HEK293T (cell line): ENCODE measurements at places on chromosomes 16 and 17.
A peak's percentile ranks its signal among the peaks of the same experiment; 100 is the strongest.

DNA sequence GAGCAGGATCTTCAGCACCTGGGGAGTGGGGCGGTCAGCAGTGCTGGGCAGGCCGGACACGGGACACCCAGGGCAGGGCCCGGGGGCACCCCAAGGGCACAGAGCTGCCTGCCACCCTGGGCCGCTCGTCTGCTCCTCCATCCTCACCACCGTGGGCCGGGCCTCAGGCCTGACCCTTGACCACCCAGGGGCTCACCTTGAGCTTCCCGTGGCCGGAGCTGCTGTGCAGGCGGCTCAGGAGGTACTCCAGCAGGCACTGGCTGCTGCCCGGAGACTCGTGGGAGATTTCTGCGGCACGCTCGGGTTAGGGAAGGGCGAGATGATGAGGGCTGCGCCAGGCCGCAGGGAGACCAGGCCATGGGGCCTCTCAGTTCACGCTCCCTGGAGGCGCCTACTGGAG lies 2.1 kb downstream of the TEPSIN start:
- DNase-seq = no peak

- peak; percentile 90 for DNase-seq
Measured at GRCh38 chr17:2749784-2750181, 331 bp upstream of the CCDC92B start.

- DNase-seq = no peak
Measured at GRCh38 chr16:50669741-50670140, 11.4 kb downstream of the SNX20 start.

- no peak for DNase-seq
Measured at GRCh38 chr16:11114366-11115164, 141.4 kb downstream of the SOCS1 start.

GRCh38 chr17:78993241-78993956 lies 13.7 kb upstream of the LGALS3BP start:
- DNase-seq = peak; percentile 83

GRCh38 chr17:76893623-76894334 lies 25.6 kb downstream of the MGAT5B start:
- DNase-seq = no peak

- no peak for DNase-seq
Measured at GRCh38 chr17:80738020-80738808, 193.6 kb downstream of the RPTOR start.

DNA sequence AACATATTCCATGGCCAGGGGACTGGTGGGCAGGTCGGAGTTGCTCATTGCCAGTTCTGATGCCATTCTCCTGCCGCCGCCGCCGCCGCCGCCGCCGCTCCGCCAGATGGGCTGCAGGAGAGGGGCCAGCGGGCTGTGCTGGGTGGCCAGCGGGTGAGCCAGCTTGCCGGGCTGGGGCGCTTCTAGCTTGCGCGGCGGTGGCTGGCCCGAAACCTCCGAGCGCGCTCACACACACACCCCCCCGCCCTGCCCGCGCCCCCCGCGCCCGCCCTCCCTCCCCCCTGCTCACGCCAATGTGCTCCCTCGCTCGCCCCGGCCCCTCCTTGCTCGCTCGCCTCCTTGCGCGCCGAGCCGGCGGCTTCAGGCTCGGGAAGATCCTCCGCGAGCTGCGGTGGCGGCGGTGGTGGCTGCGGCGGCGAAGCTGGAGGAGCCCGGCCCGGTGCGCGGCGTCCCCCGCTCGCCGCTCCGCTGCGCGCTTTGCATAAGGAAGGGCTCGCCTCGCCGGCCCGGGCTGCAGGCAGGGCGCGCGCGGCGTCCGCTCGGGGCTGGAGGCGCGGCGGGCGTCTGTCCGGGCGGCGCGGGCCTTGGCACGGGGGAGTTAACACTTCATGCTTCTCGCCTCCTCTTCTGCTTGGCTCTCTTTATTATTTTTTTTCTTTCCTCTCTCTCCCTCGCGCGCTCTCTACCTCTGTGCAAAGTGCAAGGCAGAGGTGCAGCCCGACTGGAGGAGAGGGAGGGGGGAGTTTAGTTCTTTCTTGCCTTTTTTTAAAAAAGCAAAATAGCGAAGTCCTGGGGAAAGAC lies 500 bp downstream of the MAF start:
- no peak for DNase-seq

DNA sequence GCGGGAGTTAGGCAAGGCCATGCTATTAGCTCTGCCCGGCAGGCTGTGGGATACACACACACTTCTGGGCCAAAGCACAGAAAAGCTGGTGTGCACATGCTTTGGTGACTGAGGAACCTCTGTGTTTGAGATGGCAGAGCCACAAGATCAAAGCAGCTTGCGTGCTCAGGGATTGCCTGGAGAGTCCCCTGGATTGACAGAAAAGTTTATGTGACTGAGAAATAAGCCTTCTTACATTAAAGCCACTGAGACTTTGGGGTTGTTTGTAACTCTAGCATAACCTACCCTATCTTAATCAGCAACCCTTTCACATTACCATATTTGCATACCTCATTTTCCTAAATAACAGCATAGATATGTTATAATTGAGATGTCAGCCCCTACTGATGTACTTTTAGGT lies 69.3 kb downstream of the MYO1D start:
- no peak for DNase-seq

- DNase-seq = no peak
Measured at GRCh38 chr16:4803898-4804762, 1.7 kb upstream of the ROGDI start.

DNA sequence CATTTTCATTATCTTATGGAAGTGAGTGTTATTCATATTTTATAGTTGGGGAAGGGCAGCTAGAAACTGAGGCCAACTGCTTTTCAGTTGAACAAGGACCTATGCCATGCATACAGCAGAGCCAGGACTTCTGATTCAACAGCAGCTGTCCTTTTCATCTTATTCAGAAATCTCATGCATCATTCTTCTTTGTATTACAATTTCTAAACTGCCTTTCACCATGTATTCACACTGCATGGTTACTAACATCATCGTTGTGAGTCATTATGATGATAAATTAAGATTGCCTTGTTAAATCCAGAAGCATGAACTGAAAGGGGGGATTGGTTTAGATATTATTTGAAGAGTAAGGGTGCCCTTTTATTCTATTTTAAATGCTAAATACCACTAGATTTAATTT lies 1470.1 kb upstream of the GOT2 start:
- DNase-seq = no peak

DNA sequence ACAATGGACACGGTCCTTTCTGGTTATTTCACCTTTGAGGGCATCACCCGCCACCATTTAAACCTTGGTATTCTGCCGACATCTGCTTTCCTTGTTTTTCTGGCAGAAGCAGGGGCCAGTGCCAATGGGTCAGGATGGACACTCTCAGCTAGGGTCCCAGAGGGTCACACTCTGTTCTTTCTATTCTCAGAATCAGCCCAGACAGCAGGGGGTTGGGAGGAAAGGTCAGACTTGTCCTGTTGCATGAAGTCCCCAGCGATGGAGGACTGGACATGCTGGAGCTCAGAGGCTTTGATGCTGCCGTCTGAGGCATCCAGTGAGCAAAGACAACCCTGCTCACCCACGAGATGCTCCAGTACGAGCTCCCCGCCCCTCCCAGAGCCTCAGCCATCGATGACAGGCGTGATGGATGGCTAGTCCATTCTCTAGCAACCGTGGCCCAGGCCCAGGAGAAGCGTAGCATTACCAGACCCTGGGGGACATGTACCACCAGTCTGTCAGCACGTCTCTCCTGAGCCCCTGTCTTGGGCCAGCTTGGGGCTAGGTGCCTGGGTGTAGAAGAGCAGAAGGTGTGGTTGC lies 62.0 kb downstream of the FOXL1 start:
- DNase-seq = no peak
